ENCODE measurements at places on chromosomes 5 and 9.

- DNase-seq = no peak
Measured at GRCh38 chr5:6135977-6136376, 242.4 kb downstream of the MED10 start.

DNA sequence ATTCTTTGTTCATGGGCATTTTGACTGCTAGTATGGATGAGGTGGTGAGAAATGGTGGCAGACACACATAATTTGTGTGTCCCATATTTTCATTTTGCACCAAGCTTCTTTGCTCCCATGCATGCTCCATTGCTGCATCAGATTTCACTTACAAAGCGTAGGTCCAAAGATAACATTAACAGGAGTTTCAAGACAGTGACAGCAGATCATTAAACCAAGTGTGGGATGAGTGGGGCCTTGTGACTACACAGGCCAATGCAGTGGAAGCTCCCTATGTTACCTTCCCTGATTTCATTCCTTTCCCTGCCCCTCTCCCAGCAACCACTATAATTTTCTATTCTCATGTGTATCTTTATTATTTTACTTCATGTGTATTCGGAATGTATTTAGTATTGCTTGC lies 142.0 kb downstream of the AOPEP start:
- DNase-seq = no peak

- no peak for DNase-seq
Measured at GRCh38 chr5:99102073-99102697, 173.4 kb upstream of the CHD1 start.

DNA sequence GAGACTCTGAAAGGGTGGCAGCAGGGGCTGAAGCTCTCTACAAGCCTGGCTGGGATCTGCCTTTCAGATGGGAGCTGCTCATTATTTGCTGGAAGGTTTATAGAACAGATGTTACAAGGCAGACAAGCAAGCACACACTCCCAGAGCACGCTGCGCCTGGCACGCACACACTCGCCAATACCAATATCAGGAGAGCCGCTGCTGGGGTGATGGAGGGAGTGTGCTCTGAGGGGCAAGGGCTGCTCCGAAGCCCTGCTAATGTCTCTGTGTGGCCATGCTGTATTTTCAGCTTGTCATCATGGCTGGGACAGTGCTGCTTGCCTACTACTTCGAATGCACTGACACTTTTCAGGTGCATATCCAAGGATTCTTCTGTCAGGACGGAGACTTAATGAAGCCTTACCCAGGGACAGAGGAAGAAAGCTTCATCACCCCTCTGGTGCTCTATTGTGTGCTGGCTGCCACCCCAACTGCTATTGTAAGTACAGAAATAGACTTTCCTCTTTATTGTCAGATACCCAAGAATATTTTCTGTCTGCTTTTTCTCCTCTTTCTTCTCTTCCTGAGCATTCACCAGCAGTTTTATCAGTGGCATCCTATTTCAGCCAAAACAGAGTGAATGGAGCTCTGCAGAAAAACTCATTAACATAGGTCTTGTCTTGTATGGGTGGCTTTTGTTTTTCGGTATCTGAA lies 115.1 kb downstream of the BAAT start:
- no peak for DNase-seq

GRCh38 chr5:151464101-151464500 lies 16.7 kb downstream of the SLC36A1 start:
- no peak for DNase-seq

- DNase-seq = no peak
Measured at GRCh38 chr5:132177691-132178149, 49.9 kb downstream of the P4HA2 start.

DNA sequence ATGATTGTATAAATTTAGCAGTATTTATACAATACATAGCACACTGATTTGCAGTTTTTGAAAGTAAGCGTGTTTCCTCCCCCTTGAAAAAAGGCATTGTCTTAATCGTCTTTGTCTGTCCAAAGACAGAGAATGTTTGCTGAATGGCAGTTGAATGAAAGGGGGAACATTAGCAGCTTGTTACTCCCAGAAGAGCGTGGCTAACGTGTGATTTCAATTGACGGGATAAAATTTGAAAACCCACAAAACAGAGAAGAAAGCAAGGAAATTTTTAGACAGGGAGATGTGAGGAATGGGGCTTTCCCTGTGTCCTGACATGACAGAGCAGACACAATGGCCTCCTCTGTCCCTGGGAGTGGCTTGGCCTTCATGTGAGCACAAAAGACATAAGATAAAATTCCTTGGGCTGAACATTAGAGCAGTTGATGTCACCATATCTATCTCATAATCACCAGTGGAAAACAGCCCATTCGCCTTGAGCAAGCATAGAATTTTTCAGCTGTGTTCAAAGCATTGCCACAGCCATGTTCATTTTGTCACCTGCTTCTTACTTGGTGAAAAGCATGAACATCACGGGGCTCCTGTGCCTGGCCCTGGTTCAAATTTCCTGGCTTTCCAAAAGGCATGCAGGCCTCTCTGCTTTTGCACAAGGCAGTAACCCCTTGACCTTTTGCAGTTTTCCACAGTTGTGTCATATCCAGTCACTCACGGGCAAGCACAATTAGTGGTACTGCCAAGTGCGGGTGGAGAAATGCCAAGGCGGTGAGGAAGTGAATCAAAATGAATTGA lies 126.9 kb downstream of the TLE1 start:
- peak; percentile 38 for DNase-seq

DNA sequence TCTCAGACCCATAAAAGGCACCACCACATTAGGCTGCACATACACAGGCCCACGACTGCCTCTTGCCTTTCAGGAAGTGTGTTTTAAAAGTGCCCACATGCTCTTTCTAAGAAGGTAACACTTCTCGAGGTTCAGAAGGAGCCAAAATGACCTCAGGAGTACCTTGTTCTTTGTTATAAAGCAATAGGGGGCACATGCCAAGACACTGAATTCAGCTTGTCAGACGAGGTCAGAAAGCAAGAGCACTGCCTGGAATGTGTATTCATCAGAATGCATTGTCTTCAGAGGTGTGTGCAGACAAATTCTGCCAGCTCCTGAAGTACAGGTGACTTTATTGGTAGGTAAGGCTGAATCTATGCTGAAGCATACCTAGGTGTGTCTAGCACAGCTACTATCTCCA lies 114.5 kb upstream of the IRX1 start:
- no peak for DNase-seq

GRCh38 chr5:170348137-170348633 lies 41.0 kb downstream of the KCNMB1 start:
- DNase-seq = no peak

- no peak for DNase-seq
Measured at GRCh38 chr5:131973089-131973712, 27.7 kb upstream of the MEIKIN start.

DNA sequence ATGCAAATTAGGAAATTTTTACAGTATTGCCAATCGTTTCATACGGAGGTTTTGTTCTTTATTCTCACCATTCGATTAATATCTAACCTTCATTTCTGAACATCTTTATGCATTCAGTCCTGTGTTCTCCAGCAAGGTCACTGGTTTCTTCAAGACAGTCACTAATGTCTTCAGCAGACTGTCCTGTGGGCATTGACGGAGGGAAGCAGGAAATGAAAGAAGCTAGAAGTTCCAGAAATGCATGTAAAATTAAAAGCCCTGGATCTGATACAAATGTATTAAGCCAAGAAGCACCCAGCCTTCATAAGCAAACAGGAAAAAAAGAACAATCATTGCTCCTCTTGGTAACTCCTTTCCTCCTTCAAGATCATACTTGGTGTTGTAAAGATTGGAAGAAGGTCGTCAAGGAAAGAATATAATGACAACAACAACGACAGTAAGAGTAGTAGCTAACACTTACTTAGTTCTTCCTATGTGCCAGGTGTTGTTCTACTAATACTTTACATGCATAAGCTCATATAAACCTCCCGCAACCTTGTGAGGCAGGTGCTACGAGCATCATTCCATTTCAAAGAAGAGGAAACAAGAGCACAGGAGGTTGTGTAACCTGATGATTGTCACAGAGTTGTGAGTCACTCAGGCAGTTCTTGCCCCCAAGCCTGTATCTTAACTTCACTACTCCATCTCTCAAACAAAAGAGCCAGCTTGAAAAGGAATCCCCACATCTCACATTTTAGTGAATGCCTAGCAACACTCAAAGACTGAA lies 59.9 kb upstream of the CER1 start:
- DNase-seq = no peak

- DNase-seq = no peak
Measured at GRCh38 chr5:32973646-32974045, 262.5 kb downstream of the NPR3 start.

GRCh38 chr9:68552700-68553476 lies 12.2 kb upstream of the TMEM252 start:
- peak; percentile 36 for DNase-seq

DNA sequence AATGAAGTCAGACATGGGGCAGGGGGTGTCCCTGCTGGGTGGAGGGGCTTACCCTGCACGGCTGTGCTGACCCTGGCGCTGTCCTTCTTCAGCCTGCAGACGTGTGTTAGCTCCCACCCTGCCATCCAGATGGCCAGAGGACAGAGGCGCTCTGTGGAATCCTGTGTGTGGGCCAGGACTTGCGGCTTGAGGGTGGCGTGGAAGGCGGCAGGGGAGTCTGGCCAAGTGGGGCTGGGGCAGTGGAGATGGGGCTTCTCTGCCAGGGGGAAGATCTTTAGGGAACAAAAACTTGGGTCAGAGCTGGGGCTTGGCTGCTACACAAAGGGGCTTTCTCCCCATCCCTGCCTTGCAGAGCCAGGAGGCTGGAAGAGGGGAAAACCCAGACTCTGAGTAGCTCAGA lies 46.5 kb upstream of the SYNPO start:
- no peak for DNase-seq

DNA sequence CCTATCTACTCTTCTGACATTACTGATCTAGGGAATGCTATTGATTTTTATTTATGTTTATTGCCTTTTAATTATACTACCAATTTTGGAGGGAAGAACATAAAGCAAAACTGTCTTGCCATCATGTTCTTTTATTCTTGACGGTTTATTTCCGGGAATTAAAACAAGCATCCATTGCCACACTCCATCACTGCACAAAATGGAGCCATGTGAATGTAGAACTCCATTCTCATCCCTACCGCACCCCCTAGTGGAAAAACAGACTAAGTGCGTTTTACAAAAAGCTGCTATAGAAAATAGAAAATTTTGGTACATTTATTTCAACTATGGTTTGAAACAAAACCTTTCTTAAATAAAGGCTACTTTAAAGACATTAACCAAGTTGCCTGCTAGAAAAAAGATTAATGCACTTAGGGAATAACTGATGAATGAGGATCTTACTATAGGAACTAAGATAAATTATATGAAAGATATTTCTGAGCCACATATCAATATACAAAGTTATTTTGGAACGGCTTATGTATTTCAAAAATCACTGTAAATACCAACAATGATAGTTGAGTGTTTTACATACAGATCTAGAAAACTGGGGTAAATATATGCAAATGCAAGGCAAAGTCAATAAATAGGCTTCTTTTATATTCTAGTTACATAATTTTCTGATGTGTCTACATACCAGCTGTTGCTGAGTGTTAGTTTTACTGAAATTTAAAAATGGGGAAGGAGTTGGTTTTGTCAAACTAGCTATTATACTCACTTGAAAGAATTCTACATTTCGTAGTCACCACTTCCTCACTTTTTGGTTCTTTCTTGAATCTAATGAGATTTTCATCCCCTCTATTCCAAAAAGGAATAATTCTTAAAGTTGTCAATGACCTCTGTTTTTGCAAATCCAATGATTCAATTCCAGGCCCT lies 26.5 kb downstream of the OXCT1 start:
- DNase-seq = peak; percentile 61

DNA sequence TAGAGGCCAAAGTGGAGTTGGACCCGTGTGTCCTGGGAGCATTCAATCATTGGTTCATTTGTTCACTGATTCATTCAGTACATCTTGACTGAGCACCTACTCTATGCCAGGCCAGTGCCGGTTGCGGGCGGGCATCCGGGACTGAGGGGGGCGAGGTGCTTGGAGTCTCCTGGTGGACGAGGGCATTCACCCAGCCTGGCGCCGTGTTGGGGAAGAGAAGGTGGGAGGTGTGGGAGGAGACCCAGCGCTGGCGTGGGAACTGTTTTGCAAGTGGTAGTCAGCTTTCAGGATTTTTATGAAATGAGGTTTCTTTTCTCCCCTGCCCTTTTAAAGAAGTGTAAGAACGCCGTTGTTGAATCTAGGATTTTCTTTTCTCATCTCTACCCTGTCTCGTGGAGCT lies 37.2 kb downstream of the NCS1 start:
- no peak for DNase-seq

DNA sequence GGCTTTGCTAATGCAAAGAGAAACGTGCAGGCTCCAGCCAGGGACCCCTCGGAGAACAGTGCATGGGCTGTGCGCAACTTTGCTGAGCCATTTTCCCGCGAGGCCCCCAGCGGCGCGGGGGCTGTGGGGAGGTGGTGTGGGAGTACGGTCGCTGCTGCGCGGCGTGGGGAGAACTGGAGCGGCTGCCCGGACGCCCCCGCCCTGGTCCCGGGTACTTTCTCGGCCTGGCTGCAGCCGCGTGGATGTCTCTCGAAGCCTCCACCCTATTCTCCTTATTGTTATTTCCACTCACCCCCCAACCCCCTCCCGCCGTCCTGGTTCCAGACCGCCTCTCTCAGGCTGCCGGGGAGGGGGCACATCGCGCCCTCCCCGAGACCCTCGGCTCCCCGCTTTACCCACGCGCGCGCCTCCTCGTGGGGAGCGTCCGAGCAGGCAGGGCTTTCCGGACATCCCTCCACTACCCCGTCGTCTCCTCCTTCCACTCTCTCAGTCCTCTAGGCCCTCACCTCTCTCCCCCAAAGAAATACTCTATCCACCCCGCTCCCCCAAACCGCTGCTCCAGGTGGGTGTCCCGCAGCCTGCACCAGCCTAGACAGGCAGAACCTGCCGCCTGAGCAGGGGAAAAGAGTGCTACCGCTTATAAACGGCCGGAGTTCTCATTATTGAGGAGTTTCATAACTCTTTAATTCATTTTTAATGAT lies 68.6 kb upstream of the TBCA start:
- DNase-seq = no peak

GRCh38 chr5:14251733-14252132 lies 108.6 kb downstream of the TRIO start:
- DNase-seq = no peak

DNA sequence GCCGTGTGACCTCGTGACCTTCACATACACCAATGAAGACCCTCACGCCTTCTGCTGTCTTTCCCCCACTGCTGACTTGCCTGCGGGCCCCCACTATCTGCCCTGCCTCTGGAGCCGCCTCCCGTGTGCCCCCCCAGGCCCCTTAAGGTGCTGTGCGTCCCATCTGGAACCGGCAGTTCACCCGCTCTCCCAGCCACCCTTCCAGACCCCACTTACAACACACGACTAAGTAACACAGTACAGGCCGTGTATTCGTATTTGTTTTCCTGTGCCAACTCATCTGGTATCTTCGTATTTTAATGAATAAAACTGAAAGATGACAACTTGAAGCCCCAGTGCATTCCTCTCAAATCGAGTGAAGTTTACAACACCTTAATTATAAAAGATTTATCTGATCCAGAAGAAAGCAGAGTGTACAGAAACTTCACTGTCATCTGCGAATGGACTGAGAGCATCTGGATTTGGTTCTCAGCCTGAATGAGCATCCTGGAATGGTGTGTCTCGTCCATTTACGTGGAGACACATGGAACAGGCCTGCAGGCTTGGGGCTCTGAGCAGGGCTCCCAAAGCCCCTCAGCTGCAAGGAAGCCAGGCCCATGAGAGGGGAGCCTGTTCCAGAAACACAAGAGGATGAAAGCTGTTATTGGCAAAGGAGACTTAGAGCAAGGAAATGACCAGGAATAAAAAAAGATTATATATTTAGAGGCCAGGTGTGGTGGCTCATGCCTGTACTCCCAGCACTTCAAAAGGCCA lies 21.9 kb upstream of the TERT start:
- DNase-seq = no peak
